Substantia nigra (tissue), 51 donors: ENCODE measurements at places on chromosomes 11 and 22.

- DNase-seq = no peak
These were observed 10.1 kb downstream of the SLC5A1 start for GRCh38 chr22:32052936-32053791.

DNA sequence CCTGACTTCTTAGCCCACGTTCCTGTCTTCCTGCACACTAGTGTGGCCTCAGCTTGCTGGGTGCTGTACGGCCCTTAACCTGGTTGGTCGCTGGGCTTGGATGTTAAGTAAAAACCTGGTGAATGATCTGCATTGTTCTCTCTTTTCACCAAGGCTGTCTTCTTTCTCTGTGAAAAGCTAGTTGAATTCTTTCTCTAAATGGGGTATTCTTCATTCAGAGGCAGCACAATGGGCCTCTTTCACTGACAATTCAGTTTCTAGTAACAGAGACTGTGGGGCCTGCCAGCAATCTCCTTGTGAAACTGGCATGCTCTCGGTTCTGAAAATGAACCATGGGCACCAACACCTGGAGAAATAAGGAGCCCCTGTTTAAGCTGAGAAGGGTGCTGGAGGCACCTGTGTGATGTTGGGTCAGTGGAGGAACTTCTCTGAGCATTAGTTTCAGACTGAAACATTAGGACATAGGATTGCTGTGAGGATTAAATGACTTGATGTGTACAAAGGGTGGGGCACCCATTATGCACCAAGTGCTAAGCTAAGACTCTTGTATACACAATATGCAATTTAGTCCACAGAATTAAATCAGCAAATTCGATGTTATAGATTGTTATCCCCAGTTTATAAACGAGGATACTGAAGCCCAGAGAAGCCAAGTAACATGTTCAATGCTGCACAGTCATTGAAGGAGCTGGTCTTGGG is 33.1 kb upstream of the ELF5 start:
- peak; percentile 66 for DNase-seq

DNA sequence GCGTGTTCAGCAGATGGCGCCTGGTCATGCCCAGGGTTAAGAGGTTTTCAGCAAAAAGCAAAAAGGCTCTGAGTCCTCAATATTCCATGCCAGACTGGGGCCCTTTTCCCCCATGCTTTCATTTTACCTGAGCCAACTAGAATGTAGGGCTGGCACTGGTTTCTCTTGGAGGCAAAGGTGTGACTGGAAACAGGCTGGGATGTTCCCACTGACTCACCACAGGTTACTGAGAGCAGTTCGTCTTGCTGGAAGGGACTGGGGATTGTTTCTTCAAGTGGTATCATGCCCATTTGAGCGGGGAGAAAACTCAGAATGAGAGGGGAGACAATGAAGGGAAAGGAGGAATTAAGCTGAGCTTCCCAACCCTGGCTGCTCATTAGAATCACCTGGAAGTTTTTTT is 243.9 kb downstream of the TENM4 start:
- DNase-seq = no peak

DNA sequence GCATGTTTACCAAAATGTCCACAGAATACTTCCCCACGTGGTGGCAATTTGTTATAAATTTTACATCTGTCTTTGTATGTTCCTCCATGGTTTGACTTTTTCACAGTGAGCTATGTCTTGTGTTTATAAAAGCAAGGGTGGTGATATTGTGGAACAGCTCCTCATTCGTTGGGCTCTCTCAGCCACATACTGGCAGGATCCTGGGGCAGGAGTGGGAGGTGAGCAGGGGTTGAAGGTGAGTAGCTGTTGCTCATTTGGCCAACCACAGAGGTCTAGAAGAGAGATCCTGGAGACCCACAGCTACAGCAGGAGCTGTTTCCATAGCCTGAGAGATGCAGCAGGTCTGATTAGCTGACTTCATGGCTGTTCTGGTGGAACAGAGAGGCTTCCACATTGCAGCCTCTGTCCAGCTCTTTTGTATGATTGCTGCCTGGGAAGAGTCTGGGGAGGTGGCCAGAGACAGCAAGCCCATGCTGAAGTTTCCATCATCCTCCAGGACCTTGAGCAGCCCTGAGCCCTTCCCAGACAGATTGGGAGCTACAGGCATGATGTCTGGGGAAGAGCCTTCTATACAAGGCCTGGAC is 128.1 kb downstream of the LDLRAD3 start:
- no peak for DNase-seq

- DNase-seq = no peak
These were observed 11.2 kb upstream of the CTSD start for GRCh38 chr11:1774886-1775285.

- peak; percentile 10 for DNase-seq
These were observed 18.3 kb upstream of the SHISAL1 start for GRCh38 chr22:44330744-44331660.

DNA sequence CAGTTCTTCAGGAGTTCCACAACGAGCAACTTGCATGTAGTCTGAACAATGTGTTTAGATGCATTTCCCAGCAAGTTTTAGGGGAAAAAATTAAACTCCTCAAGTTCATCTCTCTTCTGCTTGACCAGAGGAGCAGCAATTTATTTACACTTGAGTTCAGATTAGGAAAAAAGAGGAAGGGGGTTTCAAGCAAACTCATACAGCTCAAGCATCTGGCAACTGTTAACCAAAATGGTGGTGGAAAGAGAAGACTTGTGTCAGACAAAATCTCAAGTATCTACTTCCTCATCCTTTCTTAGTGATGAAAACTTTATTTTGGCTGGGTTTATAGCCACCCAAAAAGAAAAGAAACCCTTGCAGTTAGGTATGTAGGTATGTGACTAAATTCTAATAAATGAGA is 29.1 kb upstream of the PICALM start:
- no peak for DNase-seq

DNA sequence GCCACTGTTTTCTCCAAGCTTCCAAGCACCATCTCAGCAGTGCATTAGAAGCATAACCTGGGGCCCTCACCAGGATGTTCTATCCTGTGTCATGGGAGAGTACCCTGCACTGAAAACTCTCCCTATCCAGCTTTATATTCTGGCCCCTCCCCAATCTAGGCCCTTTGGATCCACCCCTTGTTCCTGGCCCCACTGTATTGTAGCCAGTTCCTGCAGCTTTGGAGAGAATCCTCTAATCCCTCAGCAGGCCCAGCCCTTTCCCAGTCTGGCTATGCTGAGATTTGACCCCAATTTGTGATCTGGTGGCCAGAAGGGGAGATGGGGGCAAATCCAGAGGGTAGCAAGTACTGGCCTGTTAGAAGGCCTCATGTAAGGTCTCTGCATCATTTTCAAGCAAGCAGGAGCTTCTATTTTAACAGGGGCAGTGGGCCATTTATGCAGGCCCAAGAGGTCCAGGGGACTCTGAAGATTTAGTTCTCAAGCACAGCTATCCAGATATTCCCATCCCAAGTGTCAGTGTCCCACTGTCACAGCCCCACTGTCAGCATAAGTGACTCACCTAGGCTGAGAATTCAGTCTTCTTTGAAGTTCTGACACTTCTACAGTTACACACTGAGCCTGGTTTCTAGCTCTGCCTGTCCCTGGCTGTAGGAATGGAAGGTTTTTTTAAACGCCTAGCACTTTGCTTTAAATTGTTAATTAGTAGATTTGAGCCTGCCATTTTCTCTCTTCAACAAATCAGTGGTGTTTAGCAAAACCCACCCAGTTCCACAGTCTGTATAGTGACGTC is 589.5 kb upstream of the CADM1 start:
- no peak for DNase-seq

GRCh38 chr22:35450824-35451569 is 51.1 kb downstream of the MCM5 start:
- DNase-seq = no peak

GRCh38 chr11:2912498-2912897 is 16.7 kb downstream of the PHLDA2 start:
- DNase-seq = no peak

- DNase-seq = no peak
These were observed 66.8 kb upstream of the GRK3 start for GRCh38 chr22:25497716-25498115.

GRCh38 chr11:70352100-70352499 is 46.2 kb upstream of the CTTN start:
- DNase-seq = no peak

- no peak for DNase-seq
These were observed 282.6 kb downstream of the CADM1 start for GRCh38 chr11:115221461-115222069.

- no peak for DNase-seq
These were observed 398.8 kb upstream of the FAT3 start for GRCh38 chr11:91825777-91826176.

DNA sequence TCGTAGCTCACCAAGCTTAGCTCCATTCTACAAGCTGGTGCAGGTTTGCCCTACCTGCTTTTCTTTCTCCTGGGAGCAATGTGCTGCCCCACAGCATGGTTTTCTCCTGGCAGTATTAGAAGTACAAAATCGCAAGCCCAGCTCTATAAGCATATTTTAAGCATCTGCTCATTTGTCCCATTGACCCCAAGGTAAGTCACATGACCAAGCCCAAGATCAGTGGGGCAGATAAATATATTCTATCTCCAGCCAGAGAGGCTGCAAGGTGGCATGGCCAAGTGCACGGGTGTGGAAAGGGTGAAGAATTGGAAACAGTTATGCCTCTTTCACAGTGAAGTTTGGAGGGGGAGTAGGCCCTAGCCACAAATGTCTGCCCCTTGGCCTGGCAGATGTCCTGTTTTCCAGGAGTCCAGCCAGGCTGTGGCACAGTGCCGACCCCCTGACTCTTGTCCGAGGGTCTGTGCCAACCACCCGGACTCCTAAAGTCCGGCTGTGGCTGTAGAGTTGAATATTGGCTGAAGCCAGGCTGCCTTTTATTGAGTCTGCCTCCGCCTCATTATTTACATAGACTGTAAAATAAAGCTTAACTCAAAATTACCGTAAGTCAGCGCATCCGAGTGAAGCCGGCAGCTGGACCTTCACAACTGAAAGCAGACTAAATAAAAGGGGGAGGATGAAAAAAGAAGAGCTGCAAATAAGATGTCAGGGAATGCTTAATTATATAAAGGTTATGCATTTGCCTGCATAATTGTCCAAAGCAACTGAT is 165.7 kb downstream of the COMMD9 start:
- DNase-seq = peak; percentile 41

- no peak for DNase-seq
These were observed 37.1 kb downstream of the RAB30 start for GRCh38 chr11:83034673-83035014.

- no peak for DNase-seq
These were observed 89.0 kb downstream of the MUC15 start for GRCh38 chr11:26483108-26483507.

DNA sequence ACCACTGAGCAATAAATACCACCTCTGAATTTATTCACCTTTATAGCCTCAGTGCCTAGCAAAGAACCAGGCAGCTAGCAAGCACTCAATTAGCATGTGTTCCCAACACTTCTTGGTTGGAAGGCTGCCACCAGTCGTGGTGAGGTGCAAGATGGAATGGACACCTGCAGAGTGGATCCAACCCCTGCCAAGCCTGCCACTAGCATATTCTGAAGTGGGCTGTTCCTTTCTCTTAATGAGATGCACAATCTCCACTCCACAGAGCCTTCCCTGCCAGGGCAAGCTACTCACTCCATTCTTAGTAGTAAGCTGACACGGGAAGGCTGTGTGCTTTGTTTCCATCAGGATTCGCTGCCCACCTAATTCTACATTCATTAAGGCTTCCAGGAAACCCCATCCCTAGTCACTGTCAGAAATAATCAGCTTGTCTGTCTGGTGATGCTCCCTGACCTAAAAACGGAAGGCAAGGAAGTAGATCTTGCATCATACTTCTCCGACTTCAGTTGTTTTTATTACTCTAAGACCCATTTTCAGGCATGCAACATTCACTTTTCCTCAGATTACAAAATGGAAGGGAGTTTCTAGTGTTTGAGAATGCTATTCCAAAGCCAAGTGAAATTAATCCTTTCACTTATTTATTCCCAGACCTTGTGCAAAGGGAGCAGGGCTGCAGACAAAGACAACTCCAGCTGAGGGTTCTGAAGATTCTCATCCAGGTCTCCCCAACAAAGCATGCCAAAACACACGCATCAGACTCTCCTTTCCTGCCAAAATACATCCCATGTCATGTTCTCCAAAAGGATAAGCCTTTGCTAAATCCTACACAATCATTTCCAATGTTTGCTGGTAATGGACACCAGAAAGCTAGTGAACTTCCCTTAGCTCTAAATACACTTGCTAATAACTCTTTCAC is 128.0 kb downstream of the TENM4 start:
- no peak for DNase-seq

- DNase-seq = no peak
These were observed 50.6 kb upstream of the CRYBB3 start for GRCh38 chr22:25149014-25149413.

DNA sequence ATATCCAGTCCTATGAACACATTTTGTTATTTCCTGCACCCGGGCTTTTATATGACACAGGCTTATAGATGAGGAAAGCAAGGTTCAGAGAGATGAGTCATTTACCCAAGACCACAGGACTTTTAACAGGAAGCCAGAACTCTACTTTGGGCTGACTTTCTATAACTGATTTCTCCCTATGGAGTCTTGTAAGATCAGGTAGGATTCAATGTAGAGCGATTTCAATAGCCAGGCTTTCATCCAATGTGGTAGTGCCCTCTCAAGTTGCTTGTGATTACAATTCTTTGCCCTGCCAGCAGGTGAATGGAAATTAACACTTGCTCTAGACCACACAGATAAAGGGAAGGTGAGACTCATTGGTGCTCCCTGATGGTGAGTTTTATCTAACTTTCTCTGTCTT is 378.3 kb downstream of the INSC start:
- DNase-seq = no peak

DNA sequence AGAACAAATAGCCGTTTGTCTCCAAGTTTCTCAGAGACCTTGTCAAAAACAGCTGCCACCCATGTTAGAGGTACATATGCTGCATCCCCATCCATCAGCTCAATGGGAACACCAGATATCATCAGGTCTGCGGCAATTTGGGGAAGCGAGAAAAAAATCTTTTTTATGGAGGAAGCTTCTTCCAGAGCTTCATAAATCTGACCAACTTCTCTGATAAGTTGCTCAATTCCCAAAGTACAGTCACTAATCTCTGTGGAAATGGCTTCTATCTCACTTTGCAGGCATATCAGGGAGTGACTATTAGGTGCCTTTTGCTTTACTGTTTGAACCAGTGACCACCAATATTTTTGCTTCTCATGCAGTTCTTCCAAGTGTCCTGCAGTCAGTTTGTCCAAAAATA is 34.3 kb upstream of the MRPL17 start:
- DNase-seq = no peak

DNA sequence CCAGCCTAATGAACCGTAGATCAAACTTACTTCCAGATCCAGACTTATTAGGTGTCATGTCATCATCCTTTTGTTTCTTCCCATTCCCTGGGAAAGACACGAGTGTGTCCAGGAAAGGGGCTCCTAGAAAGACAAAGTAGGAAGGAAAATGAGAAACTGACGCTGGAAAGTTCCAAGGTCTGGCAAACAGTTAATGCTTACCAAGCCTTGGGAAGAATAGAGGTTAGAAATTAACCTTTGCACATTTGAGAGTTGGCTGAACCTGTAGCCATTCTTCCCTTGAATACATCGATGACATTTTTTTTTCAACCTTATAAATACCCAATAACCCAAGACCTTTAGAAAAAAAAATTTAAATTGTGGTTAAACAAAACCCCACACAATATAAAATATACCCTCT is 77.3 kb downstream of the TRAF6 start:
- no peak for DNase-seq
